ENCODE measurements at places on chromosomes 12 and 14. TPM values are rescaled to one million over a fixed set of nuclear protein-coding genes. Genes with fewer than 3 reads are reported as not detected.
A peak's percentile ranks its signal among the peaks of the same experiment; 100 is the strongest.

GRCh38 chr12:47802312-47802711 is 17.4 kb downstream of the HDAC7 start:
- no peaks in the 10 kb centered on the region for H3K4me1 ChIP-seq
- no peaks in the 10 kb centered on the region for H3K36me3 ChIP-seq
- no peak overlapping the region for H3K27ac ChIP-seq
- H3K4me3 ChIP-seq = no peak overlapping the region
- no peak for DNase-seq

TAS2R42 gene
- not detected for total RNA-seq

GRCh38 chr12:91007531-91008290 is 2.9 kb upstream of the EPYC start:
- no peak overlapping the region for H3K27ac ChIP-seq
- no peaks in the 10 kb centered on the region for H3K4me1 ChIP-seq
- no peak for DNase-seq
- H3K4me3 ChIP-seq = no peak overlapping the region
- no peaks in the 10 kb centered on the region for H3K27me3 ChIP-seq
- no peaks in the 10 kb centered on the region for H3K36me3 ChIP-seq

CLEC9A gene
- not detected for total RNA-seq

DNA sequence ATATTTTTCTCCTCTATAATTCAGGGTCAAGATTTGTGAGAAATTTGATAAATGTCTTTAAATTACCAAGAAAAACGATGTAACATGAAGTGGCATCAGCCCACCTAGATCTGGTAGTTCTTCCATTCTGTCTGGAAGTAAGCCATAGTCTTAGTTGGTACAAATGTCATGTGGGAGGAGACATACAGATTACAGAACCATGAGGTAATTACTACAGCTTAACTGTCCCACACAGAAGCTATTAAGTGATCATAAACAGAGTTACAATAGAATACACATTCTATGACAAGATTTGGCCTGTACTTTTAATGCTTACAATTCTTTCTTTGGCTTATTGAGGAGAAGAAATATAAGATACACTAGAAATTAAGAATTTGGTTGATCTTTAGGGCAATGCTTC is 13.7 kb upstream of the SIX1 start:
- no peak overlapping the region for H3K27ac ChIP-seq
- peaks cover 45% of the 10 kb centered on the region for H3K4me1 ChIP-seq
- H3K36me3 ChIP-seq = no peaks in the 10 kb centered on the region
- no peak overlapping the region for H3K4me3 ChIP-seq
- DNase-seq = no peak

DNA sequence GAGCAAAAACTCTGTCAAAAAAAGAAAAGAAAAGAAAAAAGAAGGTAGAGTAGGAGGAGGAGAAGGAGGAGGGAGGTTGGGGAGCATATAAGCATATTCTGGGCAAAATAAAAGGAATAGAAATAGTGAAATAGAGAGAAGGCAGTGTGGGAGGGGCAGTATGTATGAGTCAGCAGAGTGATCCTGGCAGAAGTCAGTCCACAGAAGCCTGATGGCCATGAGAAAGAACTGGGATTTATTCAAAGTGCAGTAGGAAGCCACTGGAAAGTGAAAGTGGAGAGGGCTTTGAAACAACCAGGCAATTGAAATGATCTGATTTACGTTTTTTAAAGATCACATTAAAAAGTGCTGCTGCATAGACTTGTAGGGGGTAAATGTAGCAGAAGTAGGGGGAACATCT is 368.6 kb upstream of the USP15 start:
- H3K4me3 ChIP-seq = no peak overlapping the region
- H3K4me1 ChIP-seq = no peaks in the 10 kb centered on the region
- no peak for DNase-seq
- no peak overlapping the region for H3K27ac ChIP-seq

DNA sequence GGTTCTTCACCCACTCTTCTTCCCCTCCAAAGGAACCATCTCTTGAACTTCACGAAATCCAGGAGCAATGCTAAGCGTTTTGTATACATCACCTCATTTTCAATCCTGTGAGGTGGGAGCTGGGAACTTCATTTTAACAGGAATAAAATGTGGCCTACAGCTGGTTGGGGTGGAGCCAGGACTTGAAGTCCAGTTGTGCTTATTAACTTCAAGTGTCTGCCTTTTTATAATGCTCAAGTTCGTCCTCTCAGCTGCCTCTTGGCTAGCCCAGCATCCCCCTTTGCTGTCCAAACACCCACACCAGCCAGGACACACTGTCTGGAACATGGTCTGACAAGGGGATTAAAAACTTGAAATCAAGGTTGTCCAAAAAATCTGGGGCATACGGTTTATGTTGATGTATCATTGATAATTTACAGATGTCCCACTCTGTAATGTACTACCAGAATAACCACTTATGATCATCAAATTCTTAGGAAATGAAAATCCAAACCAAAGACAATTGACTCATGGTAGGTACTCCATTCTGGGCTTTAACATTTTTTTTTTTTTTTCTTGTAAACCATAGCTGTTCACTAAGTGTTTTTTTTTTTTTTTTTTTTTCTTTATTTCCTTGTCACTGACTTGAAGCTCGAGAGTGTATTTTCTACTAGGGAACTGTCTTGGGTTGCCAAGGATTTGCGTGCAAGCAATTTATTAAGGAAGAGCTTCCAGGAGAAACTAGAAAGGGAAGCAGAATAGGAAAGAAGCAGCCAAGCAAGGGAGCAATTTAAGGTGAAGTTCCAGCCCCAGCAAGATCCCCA is 252.3 kb downstream of the EFCAB11 start:
- H3K4me1 ChIP-seq = peaks cover 13% of the 10 kb centered on the region
- no peaks in the 10 kb centered on the region for H3K27me3 ChIP-seq
- no peak for DNase-seq
- H3K27ac ChIP-seq = no peak overlapping the region
- H3K4me3 ChIP-seq = no peak overlapping the region
- no peaks in the 10 kb centered on the region for H3K36me3 ChIP-seq

- no peaks in the 10 kb centered on the region for H3K27me3 ChIP-seq
- no peak overlapping the region for H3K4me3 ChIP-seq
- no peak overlapping the region for H3K27ac ChIP-seq
Observed at GRCh38 chr14:20428802-20429201, 7.2 kb downstream of the KLHL33 start.

DNA sequence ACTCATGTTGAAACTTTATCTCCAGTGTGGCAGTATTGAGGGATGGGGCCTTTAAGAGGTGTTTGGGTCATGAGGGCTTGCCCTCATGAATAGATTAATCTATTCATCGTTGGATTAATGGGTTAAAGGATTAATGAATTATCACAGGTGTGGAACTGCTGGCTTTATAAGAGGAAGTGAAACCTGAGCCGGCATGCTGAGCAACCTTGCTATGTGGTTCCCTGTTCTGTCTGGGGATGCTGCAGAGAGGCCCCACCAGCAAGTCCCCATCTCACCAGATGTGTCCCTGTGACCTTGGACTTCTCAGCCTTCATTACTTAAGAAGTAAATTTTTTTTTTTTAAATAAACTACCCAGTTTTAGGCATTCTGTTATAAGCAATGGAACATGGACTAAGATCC is 109.6 kb downstream of the DYRK2 start:
- DNase-seq = no peak
- H3K4me1 ChIP-seq = no peaks in the 10 kb centered on the region

DNA sequence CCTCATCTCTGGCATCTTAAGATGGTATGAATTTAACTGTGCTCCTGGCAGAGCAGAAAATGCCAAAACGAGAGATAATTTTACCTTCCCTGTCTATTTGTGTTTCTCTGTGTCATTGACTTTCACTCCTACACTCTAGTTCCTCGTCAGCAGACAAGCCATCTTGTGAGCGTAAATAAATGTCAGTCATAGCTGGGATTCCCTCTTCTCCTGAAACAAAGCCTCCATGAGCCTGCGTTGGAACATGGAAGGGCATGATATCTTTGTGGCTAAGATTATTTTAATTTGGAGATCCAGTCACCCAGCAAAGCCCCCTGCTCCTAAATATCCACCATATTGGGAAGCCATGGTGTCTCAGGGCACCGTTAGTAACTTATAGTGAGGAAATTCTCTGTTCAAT is 37.8 kb upstream of the TUNAR start:
- H3K27ac ChIP-seq = no peak overlapping the region
- DNase-seq = no peak
- H3K4me3 ChIP-seq = no peak overlapping the region

DNA sequence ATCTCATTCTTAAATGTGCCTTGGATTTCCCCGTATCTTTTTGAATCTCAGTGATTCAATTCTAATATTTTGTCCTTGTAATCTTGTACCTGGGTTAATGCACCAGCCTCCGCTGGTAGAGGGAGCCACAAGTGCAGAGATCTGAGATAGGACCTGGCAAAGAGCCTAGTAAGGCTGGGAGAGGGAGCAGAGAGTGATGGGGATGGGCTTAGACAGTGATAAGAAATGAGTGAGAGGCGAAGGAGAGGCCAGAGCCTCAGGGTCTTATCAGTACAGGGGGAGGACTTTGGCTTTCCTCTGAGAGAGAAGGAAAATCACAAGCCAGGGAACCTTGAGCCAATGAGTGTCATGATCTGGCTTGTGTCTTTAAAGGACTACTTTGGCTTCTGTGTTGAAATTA is 30.5 kb upstream of the LMNTD1 start:
- no peaks in the 10 kb centered on the region for H3K27me3 ChIP-seq
- H3K36me3 ChIP-seq = no peaks in the 10 kb centered on the region
- no peak for DNase-seq

DNA sequence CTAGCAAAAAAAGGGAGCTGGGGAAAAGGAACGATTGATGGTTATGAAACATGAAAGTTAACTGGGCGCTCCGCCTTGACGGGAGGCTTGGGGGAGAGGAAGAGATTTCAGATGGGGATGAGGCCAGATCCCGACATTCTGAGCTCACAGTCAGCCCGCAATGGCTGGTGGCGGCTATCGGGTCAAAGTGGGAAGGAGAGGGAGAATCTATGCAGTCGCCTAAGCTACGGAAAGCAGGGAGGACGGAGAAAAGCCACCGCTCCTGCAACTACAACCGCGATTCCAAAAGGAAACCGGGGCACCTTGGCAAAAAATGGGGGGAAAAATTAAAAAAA is 502 bp downstream of the MPHOSPH9 start:
- H3K36me3 ChIP-seq = peaks cover 12% of the 10 kb centered on the region
- peak overlapping the region; percentile 82 for H3K4me3 ChIP-seq

ACOT6 gene
- not detected for total RNA-seq

GRCh38 chr14:22221508-22221907 is 367.5 kb downstream of the DAD1 start:
- H3K36me3 ChIP-seq = no peaks in the 10 kb centered on the region
- H3K27me3 ChIP-seq = no peaks in the 10 kb centered on the region
- H3K4me1 ChIP-seq = no peaks in the 10 kb centered on the region
- no peak overlapping the region for H3K27ac ChIP-seq
- DNase-seq = peak; percentile 39

DNA sequence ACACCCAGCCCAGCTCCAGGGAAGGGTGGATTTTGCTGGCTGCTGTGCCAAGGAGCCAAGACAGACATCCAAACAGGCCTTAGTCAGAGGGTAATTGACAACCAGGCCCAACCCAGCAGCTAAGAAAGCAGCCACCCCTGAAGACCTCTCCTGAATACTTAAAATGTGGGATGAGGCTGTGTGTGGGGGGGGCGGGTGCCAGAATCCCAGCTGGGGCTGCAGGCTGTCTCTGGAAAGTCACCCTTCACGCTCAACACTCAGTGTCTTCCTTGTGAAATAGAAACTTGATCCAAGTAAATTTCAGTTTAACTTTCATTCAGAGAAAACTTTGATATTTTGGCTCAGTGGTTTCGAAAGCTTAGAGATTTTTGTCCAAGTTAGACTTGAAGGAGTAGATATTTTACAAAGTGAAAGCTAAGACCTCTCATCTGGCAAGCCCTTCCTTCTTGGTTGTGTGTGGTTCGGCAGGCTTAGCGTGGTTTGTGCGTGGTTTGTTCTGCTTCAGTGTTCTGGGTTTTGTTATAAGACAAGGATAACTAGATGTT is 5.1 kb downstream of the PAPLN start:
- H3K27ac ChIP-seq = no peak overlapping the region
- H3K4me3 ChIP-seq = no peak overlapping the region
- H3K4me1 ChIP-seq = peaks cover 11% of the 10 kb centered on the region
- no peak for DNase-seq
- H3K27me3 ChIP-seq = peaks cover 51% of the 10 kb centered on the region

- H3K27me3 ChIP-seq = no peaks in the 10 kb centered on the region
- H3K4me3 ChIP-seq = no peak overlapping the region
- H3K27ac ChIP-seq = no peak overlapping the region
- H3K4me1 ChIP-seq = no peaks in the 10 kb centered on the region
- no peaks in the 10 kb centered on the region for H3K36me3 ChIP-seq
- DNase-seq = no peak
Observed at GRCh38 chr14:32020882-32021281, 56.2 kb upstream of the ARHGAP5 start.

- no peaks in the 10 kb centered on the region for H3K27me3 ChIP-seq
- no peaks in the 10 kb centered on the region for H3K4me1 ChIP-seq
- H3K27ac ChIP-seq = no peak overlapping the region
- no peaks in the 10 kb centered on the region for H3K36me3 ChIP-seq
- DNase-seq = no peak
Observed at GRCh38 chr12:19826980-19827550, 387.8 kb downstream of the AEBP2 start.

DNA sequence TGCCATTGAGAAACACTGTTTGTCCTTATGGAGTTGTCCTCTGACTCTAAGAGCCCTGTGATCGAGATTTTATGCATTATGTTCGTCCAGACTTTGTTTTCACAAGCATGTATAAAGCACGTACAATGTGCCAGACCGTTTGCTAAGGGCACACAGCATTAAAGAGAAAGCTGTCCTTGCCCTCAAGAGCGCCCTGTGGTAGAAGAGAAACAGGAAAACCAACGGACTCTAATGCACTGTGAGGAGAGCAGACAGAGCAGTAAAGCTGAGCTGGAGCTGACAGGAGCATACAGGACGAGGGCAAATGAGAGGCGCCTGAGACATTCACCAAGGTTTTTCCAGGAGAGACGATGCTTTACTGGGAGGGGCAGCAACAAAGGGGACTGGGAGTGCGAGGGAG is 66.2 kb upstream of the OVCH1 start:
- H3K27me3 ChIP-seq = no peaks in the 10 kb centered on the region
- H3K27ac ChIP-seq = no peak overlapping the region
- H3K36me3 ChIP-seq = no peaks in the 10 kb centered on the region
- no peak for DNase-seq

- no peaks in the 10 kb centered on the region for H3K36me3 ChIP-seq
- H3K27ac ChIP-seq = no peak overlapping the region
- no peak for DNase-seq
- no peaks in the 10 kb centered on the region for H3K27me3 ChIP-seq
- H3K4me1 ChIP-seq = no peaks in the 10 kb centered on the region
- H3K4me3 ChIP-seq = no peak overlapping the region
Observed at GRCh38 chr12:133256321-133256720, 20.6 kb upstream of the ANHX start.

SLC41A2 gene
- 12.8 TPM for total RNA-seq

TMEM117 gene
- total RNA-seq = 8.5 TPM

PIK3C2G gene
- not detected for total RNA-seq
